Upper lobe of left lung (tissue), 6 donors: ENCODE measurements at places on chromosomes 3 and 15.

- H3K36me3 ChIP-seq, result no peaks in the 10 kb centered on the region
- DNase-seq, result no peak
- no peaks in the 10 kb centered on the region for H3K27me3 ChIP-seq
- H3K4me1 ChIP-seq, result no peaks in the 10 kb centered on the region
- no peak overlapping the region for H3K27ac ChIP-seq
Observed at GRCh38 chr15:33086500-33087121, 107.9 kb downstream of the FMN1 start.

- H3K36me3 ChIP-seq, result no peaks in the 10 kb centered on the region
- H3K27ac ChIP-seq, result no peak overlapping the region
- H3K4me3 ChIP-seq, result no peak overlapping the region
- no peak for DNase-seq
- H3K27me3 ChIP-seq, result no peaks in the 10 kb centered on the region
Observed at GRCh38 chr3:104553121-104553520, 813.6 kb upstream of the ALCAM start.

DNA sequence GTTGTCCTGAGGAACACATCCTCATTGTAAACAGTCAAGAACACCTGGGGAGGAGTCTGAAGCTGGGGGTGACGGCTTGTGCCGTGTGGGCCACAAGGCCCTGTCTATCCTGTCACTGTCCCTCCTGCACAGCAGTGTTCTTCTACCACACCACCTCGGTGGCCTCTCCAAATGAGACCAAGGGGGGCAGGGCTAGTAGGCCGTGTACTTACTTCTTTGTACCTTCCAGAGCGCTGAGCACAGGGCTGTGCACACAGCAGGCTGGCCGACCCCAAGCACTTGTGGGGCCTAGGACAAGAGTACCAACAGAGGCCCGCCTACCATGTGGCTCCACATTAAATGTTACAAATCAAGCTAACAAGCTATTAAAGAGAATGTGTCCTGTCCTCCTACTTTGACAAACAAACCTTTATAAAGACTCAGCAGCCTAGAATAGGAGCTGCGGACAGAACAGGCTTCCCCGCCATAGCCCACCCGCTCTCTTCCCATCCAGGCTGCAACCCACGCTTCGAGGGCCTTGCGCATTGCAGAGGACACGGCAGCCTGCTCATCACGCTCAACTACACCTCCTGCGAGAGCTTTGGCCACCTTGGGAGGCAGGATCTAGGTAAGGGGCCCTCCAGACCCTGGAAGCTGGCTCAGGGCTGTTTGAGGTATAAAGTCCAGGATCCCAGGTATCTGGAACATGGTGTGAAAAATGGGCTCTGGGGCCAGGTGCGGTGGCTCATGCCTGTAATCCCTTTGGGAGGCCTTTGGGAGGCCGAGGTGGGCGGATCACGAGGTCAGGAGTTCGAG, 30.5 kb downstream of the MELTF start:
- no peaks in the 10 kb centered on the region for H3K27me3 ChIP-seq
- DNase-seq, result no peak
- peaks cover 19% of the 10 kb centered on the region for H3K4me1 ChIP-seq
- no peaks in the 10 kb centered on the region for H3K36me3 ChIP-seq
- H3K4me3 ChIP-seq, result no peak overlapping the region

GRCh38 chr3:57221883-57222282, 5.6 kb upstream of the APPL1 start:
- H3K4me1 ChIP-seq, result peaks cover 5% of the 10 kb centered on the region
- H3K4me3 ChIP-seq, result no peak overlapping the region
- no peaks in the 10 kb centered on the region for H3K36me3 ChIP-seq
- DNase-seq, result no peak

DNA sequence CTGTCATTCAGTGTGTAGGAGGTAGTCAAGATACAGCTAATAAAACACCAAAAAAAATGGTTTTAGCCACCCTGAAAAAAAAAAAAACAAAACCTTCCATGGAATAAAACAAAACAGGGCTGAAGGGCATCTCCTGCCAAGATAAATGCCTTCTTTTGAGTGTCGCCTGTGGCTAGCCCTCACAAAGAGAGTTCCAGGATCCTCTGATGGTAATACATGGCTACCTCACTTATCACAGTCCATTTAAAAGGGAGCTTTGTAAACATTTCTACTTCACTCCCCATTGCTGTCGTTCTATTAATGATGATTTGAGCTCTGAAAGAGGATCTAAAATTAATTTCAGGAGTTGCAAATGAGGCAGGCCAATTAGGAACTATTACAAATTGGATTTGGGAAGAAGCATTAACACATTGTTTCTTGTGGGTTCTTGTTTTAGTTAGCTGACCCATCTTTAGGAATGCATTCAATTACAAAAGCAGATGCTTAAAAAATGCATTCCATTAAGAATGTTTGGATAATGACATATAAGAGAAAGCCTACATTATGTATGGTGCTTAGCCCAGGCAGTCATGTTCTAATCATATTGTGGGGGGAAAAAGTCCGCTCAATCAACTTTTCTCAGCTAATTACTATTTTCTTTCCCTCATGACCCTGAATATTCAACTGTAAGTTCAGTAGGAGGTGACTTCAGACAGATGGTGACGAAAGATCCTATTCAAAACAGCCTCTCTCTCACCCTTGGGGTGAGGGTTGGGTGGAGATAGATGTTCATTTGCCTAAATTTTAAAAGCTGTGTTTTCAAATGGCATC, 255.1 kb upstream of the WNT5A start:
- H3K27ac ChIP-seq, result no peak overlapping the region
- no peaks in the 10 kb centered on the region for H3K36me3 ChIP-seq
- no peaks in the 10 kb centered on the region for H3K27me3 ChIP-seq
- no peaks in the 10 kb centered on the region for H3K4me1 ChIP-seq

DNA sequence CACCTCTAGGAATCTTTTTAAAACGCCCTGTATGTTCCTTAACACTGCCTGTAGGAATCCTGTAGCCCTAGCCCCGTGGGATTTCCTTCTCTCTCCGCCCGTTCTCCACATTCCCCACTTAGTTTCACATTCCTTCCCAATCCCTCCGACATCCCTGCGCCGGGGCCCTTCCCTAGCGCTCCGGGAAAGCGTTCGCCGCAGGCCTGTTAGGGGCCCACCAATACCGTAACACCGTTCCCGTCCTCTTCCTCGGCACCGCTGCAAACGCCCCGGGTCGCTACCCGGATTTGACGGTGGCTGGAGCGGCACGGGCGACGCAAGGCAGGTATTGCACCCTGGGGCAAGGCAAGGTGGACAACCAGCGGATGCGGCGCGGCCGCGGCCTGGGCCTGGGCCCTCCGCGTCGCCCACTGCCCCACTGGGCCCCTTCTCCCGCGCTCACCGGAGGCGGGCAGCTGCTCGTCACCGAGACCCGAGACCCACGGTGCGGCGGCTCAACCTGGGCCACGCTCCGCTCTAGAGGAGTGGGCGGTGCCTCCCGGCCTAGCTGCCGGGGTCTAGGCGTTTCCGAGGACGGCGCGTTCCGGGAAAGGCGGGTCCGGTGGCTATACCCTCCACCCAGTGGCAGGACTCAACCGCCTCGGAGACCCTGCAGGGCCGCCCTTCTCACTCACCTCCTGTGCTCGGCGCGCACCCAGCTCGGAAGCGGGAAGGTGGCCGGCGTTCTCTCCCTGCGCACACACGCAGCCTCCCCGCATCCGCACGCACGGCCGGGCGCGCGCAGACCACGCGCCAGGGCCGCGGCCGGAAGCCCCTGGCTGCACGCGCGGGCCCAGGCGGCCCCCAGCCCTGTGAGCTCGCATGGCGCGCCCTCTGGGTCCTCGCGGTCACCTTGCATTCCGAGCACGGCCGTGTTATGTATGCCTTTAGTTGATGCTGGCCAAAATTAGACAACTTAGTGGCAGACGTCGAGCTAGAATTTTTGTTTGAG, at the start of gene B3GALNT1:
TSS of gene B3GALNT1 (minus strand) at position 789 of the 991 bp plus-strand sequence. CDS start 18,595 bp downstream, outside the sequence.
- H3K27ac ChIP-seq, result peak within 1 kb of the TSS; percentile 86
- DNase-seq, result peak; percentile 45
- peaks cover 10% of the 10 kb centered on the region for H3K4me1 ChIP-seq
- H3K27me3 ChIP-seq, result no peaks in the 10 kb centered on the region
- H3K4me3 ChIP-seq, result peak within 1 kb of the TSS; percentile 77
- H3K36me3 ChIP-seq, result no peaks in the 10 kb centered on the region
